ENCODE measurements at places on chromosomes 2 and 18.

- DNase-seq, result no peak
Measured at GRCh38 chr18:80171054-80171872, 62.2 kb downstream of the ADNP2 start.

DNA sequence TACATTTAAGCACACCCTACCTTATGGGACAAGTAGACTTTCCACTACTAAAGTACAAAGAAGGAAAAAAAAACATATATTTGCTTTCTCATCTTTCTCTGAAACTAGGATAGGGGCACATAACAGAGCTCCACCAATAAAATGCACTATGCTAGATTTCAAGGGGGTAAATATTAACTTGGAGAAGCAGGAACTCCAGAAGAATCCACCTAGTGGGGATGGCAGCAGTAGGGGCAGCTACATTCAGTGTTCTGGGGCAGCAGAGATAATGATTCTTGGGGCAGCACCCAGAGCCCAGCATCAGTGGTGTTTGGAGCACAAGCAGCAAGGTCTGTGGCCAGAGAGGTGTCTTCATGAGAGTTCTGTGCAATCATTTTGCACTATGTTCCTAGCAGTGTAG, 64.7 kb downstream of the DTNB start:
- DNase-seq, result no peak

- no peak for DNase-seq
Measured at GRCh38 chr2:11213975-11214374, 58.7 kb downstream of the SLC66A3 start.

- DNase-seq, result no peak
Measured at GRCh38 chr2:240593703-240594451, 7.3 kb downstream of the CAPN10 start.

DNA sequence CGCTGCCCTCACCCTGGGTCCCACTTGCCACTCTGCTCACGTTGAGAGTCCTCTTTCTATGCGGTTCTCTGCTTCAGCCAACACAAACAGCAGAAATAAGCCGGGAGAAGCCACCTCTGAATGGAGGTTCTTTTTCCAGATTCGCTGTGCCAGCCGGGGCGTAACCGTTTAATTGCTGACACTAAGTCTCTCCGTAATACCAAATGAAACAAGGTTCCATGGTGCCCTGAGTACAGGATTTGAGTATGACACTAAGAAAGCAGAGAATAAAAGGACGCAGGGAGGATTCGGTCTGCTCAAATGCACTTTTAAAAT, 37.6 kb downstream of the CTIF start:
- no peak for DNase-seq

- no peak for DNase-seq
Measured at GRCh38 chr2:38935568-38936172, 46.0 kb downstream of the ARHGEF33 start.

- DNase-seq, result no peak
Measured at GRCh38 chr18:30501594-30501993, 540.9 kb downstream of the DSC3 start.

GRCh38 chr2:9952286-9952737, 819 bp downstream of the GRHL1 start:
- DNase-seq, result no peak
